ENCODE measurements at places on chromosomes 7 and 10.

DNA sequence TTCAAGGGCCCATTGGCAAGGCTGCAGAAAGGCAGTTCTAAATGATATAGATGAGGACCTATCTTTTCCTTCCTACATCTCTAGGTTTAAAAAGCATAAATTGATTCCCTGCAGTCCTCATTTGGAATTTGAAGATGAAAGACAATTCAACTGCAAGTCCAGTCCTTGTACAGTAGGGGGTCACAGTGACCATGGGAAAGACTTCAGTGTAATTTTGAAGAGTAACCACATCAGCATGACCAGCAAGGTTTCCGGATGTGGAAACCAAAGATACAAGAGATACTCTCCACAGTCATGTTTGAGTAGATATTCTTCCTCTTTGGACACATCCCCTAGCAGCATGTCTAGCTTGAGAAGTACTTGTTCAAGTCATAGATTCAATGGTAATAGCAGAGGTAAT lies 539.3 kb upstream of the TEX47 start:
- DNase-seq, result no peak

DNA sequence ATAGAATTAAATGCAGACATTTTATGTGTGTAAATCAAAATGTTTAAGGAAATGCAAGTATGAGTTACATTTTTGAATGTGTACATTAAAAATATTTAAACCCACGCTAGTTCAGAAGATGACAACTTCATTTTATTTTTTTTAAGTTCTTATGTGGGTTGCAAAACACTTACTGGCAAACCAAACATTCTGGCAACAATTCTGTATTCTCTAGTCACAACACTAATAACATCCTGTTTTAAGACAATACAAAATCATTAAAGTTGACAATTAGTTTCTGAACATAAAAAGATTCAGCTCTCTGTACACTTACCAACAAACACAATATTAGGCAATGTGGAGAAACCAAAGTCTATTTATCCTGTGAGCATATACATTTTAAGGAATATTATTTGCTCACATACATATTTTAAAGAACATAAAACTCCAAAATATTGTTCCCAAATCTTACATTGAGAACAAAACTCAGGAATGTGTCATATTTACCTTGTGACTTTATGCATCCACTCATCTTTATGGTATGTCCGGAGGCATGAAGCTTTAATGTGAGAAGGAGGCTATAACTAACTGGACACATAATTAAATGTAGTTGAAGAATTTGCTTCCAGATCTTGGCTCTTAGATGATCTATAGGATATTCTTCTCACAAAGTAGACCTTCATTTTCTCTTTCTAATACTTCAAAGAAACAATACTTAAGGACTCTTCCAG lies 134.7 kb downstream of the DGKB start:
- DNase-seq, result no peak

GRCh38 chr10:22003964-22004281 lies 393 bp upstream of the DNAJC1 start:
- DNase-seq, result no peak

DNA sequence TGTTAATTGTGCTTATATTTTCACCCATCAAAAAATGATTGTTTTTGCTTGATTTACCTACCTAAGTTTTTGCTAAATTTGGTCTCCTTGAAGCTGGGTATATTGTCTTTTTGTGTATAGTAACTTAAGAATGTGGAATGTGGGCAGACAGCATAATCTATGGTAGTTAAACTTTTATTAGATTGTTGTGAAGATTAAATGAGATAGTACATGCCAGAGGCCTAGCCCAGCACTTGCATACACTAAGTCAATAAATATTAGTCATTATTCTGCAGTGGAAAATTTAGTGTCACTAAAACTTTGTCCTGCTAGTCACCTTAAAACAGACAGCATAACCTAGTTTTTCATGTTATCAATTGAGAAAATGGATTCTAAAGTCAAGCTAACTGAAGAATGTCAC lies 19.3 kb upstream of the RPA3 start:
- no peak for DNase-seq

DNA sequence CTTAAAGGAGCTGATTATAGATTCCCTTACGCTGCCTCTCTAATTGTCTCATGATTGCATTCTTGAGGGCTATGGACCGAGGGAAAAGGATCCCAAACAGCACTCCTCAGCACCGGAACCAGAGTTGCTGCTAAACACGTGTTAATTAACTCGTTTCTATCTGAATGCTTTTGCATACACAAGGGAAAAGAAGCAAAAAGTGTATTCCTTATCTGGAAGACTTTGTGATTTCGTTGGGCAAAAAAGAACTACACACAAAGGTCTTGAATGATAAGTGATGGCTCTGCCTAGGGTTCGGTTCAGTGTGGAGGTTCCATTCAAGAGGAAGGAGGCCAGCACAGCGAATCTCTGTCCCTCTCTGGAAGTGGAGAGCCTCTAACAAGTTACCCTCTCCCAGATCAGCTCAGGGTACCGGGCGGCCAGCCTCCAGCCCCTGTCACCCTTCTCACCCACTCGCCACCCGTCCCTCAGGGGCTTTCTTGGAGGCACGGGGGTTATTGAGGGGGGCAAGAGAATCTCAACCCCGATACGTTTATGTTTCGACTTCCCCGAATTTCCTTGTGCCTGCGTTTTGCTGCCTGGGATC lies 515 bp upstream of the SLC4A2 start:
- no peak for DNase-seq

DNA sequence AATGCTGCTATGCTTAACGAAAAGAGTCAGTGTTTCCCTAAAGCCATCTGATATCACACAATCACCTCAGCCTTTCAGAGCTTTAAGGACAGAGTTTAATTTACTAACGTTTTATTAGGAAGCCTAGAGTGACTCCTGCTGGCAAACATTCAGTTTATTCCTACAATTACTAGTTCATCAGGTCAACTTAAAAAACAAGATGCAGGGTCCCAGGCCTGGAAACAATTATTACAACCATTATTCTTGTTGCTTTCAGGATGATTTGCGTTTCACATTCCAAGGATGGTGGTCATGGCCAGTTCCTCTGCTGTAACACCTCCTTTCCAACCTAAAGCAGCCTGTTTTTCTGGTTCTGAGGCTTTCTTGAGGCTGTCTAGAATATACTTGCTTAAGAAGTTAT lies 1.5 kb upstream of the FAM53B start:
- DNase-seq, result no peak

- no peak for DNase-seq
Observed at GRCh38 chr7:52944921-52945320, 90.5 kb upstream of the POM121L12 start.

DNA sequence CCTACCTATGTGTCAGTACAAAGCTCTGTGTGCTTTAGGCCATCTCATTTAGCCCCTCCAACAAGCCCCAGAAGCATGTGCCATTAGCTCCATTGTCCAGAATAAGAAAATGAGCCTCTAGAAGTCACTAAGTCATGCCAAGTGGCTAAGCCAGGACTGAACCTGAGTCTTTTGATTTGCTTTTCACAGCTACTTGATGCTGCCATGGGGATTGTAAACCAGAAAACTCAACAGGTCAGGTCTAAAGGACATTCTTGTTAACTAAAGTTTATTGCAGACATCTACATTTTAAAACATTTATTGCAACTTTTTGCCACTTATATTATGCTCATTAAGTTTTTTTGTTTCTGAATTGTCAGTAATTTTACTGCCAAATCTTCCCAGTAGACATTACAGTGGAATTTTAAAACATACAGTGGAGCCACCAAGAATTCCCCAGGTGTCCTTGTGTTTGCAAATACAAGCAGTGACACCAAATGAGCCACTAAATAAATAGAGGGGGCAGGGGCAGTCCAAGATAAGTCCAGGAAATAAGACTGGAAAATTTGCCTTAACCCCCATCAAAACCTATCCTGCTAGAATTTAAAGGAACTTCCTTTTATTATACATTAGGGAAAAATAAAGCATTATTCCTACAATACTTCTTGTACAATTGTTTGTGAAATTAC lies 115.9 kb downstream of the RAPGEF5 start:
- DNase-seq, result no peak

DNA sequence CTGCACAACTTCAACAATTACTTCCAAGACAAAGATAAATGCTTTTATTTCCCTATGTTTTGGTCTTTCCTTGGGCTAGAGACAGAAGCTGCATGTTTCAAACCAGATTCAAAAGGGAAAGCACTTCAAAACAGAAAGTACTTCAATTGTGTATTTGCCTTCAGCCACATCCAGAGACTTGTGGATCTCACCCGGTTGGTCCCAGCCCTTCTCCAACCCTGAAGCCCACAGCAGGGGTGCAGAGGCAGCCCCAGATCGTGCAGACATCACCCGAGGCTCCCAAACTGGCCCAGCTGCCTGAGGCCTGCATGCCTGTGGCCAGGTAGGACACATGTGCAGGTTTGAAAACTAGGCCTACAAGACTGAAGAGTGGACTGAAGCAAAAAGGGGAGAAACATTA lies 80.8 kb downstream of the ALOX5 start:
- DNase-seq, result no peak

DNA sequence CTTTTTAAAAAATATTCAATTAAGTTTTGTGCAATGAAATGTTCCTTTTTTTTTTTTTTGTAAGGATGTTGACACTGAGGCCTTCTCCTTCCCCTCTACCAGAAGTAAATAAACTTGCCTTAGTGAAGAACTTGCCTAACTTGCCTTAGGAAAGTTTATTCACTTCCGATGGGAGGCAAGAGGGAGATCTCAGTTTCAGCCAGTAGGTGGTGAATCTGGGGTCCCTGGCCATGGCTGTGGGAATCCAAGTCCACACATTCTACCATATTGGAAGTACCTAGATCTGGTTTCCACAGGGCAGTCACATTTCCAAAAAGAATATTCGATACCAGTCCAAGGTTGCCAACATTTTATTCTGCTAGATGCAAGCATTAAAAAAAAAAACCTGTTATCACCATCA lies 270.9 kb downstream of the CCSER2 start:
- DNase-seq, result no peak

DNA sequence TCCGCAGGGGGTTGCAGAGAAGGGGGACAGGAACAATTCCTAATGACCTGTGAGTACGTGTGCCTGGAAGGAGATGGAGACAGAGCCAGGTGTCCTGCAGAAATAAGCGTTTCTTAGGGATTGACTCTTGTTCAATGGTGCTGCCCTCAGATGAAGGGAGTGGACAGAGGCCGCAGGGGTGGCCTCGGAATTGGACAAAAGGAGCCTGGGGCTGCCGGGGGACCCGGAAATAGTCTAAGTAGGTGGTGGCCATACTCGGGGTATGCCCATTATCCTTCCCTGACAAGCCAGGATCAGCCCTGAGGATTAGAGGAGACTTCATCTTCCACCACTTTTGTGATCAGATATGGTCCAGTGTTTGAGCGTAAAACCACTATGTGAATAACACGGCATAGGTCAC lies 39.2 kb downstream of the ELFN1 start:
- DNase-seq, result no peak

DNA sequence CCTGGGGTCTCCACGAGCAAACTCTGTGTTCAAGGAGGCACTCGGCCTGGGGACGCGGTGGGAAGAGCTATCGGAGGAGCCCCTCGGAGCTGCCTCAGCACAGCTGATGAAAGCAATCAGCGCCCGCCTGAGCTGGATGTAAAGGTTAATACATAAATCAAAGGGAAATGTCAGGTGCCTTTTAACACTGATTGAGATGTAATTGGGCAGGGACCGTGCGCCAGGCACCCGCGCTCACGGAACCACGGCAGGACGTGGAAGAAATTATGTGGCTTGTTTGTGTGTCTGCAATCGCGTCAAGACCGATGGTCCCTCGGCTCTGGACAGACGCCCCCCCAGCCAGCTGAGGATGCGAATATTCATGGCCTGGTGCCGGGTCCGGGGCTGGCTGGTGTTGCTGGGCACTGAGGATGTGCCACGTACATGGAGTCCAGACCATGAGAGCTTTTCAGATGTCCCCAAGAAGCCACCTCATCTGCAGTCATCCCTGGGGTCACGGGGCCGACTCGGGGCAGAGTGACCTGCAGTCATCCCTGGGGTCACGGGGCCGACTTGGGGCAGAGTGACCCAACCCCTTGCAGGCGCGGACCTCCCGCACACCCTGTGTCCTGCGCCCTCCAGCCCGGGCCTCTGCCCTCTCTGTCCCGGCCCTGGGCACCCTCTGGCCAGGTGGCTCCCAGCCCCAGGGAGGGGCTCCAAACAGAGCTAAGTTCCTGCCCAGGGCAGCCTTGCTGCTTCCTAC lies 15.6 kb downstream of the FOXL3 start:
- no peak for DNase-seq

- DNase-seq, result no peak
Observed at GRCh38 chr7:2941216-2941859, 97.2 kb upstream of the GNA12 start.

All from CD4-positive, alpha-beta T cell (primary cell).